Mesenchymal stem cell (in vitro differentiated cells and primary cell): ENCODE measurements at places on chromosomes 3 and 15.

GRCh38 chr15:78540141-78540870, at the start of gene PSMA4:
TSS of gene PSMA4 (plus strand) at chr15:78540444. CDS start at chr15:78541928, 1,484 bp downstream.
- peaks cover 36% of the 10 kb centered on the region for H3K36me3 ChIP-seq
- peak; percentile 90 for DNase-seq
- peak within 1 kb of the TSS; percentile 98 for H3K27ac ChIP-seq
- H3K4me1 ChIP-seq: peaks cover 3% of the 10 kb centered on the region
- peak within 1 kb of the TSS; percentile 90 for H3K4me3 ChIP-seq

DNA sequence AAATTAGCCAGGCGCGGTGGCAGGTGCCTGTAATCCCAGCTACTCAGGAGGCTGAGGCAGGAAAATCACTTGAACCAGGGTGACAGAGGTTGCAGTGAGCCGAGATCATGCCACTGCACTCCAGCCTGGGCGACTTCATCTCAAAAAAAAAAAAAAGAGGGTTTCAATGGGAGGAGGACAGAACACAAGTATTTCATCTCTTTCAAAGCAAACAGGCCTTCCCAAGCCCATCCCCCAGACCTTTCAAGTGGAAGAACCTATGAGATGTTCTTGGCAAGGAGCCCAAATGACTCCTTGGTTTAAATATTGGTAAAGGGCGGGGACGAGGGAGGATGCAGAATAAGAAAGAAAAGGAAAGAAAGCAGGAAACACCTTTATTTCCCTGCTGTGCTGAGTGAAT, 62.2 kb upstream of the MCF2L2 start:
- H3K27me3 ChIP-seq: peaks cover 4% of the 10 kb centered on the region
- no peak for DNase-seq
- no peak overlapping the region for H3K4me3 ChIP-seq
- H3K36me3 ChIP-seq: no peaks in the 10 kb centered on the region
- H3K4me1 ChIP-seq: peaks cover 2% of the 10 kb centered on the region

DNA sequence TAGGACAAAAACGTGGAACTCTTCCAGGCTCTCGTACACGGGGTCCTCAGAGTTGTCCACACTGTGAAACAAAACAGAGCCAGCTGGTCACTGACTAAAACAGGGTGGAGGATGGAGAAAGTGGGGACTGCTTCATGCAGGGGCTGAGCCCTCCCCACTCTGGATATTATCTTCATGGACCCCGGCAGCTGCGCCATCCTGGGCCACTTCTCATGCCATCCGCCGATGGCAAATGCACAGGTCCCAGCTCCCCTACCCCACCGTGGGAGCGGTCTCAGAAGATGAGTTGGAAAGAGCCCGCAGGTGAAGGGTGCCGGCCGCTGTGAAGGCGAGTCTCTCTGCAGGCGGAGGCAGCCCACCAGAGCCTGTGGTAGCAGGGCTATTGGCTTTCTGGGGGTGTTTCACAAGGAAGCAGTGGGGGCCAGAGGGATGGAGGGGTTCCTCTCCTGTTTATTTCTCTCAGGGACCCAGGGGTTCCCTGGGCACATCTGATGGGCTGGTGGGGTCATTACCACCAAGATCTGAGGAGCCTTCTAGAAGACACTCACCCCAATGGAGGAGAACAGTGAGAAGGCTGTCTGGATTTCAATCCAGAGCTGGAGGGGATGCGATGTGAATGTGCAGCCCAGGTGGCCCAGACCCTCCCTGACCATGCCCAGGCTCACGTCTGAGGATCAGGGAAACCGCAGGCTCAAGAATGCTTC, 177.3 kb downstream of the KLF13 start:
- H3K4me3 ChIP-seq: no peak overlapping the region
- H3K36me3 ChIP-seq: no peaks in the 10 kb centered on the region
- no peaks in the 10 kb centered on the region for H3K4me1 ChIP-seq

DNA sequence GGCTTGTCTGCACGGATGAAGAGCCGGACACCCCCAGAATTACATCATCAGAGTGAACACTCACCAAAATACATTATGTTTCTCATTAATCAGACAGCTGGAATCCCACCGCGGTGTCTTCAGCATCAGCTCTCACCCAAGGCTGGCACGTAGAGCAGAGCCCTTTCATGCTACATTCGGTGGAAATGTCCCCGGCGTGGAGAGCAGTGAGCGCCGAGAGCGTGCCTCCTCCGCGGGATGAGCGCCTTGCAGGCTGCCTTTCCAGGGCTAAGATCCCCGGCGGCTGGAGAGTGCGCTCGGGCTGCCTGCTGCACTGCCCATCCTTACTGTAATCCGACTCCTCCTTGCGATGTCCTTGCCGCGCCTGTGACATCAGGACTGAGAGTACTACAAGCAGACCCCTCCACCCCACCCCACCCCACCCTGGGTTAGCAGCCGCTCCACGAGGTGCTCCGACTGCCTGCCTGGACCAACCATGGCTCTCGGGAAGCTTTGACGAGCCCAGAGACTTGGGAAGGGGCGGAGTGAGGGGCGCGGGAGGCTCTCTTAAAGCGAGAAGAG, at the start of gene ZNF385D:
Gene ZNF385D (minus strand): TSS at position 380 of the 561 bp plus-strand sequence. CDS start 294 bp downstream, at position 86.
- H3K27me3 ChIP-seq: no peaks in the 10 kb centered on the region
- DNase-seq: peak; percentile 11
- peak within 1 kb of the TSS; percentile 63 for H3K27ac ChIP-seq
- H3K4me1 ChIP-seq: no peaks in the 10 kb centered on the region
- peak within 1 kb of the TSS; percentile 94 for H3K4me3 ChIP-seq
- no peaks in the 10 kb centered on the region for H3K36me3 ChIP-seq

GRCh38 chr3:129605203-129605921, 1.1 kb downstream of the PLXND1 start:
- H3K27me3 ChIP-seq: no peaks in the 10 kb centered on the region
- H3K36me3 ChIP-seq: no peaks in the 10 kb centered on the region
- peaks cover 67% of the 10 kb centered on the region for H3K4me1 ChIP-seq
- H3K27ac ChIP-seq: no peak overlapping the region

- peaks cover 12% of the 10 kb centered on the region for H3K27me3 ChIP-seq
- no peak for DNase-seq
- H3K4me1 ChIP-seq: no peaks in the 10 kb centered on the region
- H3K36me3 ChIP-seq: no peaks in the 10 kb centered on the region
- H3K27ac ChIP-seq: no peak overlapping the region
Observed at GRCh38 chr3:45241206-45241605, 15.1 kb upstream of the TMEM158 start.

- H3K27ac ChIP-seq: no peak overlapping the region
- peaks cover 21% of the 10 kb centered on the region for H3K4me1 ChIP-seq
- peak; percentile 38 for DNase-seq
- H3K27me3 ChIP-seq: no peaks in the 10 kb centered on the region
Observed at GRCh38 chr15:75713338-75713895, 769 bp upstream of the CSPG4 start.

- no peak for DNase-seq
- no peak overlapping the region for H3K27ac ChIP-seq
- H3K27me3 ChIP-seq: no peaks in the 10 kb centered on the region
- H3K4me1 ChIP-seq: no peaks in the 10 kb centered on the region
Observed at GRCh38 chr3:155252535-155252934, 40.9 kb downstream of the STRIT1 start.

- H3K27ac ChIP-seq: no peak overlapping the region
- no peaks in the 10 kb centered on the region for H3K36me3 ChIP-seq
- H3K27me3 ChIP-seq: no peaks in the 10 kb centered on the region
- no peak overlapping the region for H3K4me3 ChIP-seq
- no peak for DNase-seq
Observed at GRCh38 chr3:452221-452620, 255.7 kb downstream of the CHL1 start.

DNA sequence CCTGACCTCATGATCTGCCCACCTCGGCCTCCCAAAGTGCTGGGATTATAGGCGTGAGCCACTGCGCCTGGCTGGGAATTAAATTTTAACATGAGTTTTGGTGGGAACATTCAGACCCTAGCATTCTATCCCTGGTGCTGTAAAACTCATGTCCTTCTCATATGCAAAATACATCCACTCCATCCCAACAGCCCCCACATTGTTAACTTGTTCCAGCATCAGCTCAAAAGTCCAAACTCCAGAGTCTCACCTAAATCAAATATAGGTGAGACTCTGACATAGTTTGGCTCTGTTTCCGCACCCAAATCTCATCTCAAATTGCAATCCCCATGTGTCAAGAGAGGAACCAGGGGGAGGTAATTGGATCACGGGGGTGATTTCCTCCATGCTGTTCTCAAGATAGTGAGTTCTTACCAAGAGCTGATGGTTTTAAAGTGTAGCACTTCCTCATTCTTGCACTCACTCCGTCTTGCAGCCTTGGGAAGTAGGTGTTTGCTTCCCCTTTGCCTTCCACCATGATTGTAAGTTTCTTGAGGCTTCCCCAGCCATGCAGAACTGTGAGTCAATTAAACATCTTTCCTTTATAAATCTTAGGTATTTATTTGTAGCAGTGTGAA, 96.2 kb upstream of the PLCL2 start:
- H3K36me3 ChIP-seq: no peaks in the 10 kb centered on the region
- H3K4me1 ChIP-seq: no peaks in the 10 kb centered on the region
- no peak for DNase-seq
- no peak overlapping the region for H3K27ac ChIP-seq
- H3K27me3 ChIP-seq: peaks cover 8% of the 10 kb centered on the region
- no peak overlapping the region for H3K4me3 ChIP-seq

GRCh38 chr3:72968266-72968664, 28.3 kb upstream of the PPP4R2 start:
- peaks cover 8% of the 10 kb centered on the region for H3K36me3 ChIP-seq
- H3K4me3 ChIP-seq: no peak overlapping the region
- no peaks in the 10 kb centered on the region for H3K4me1 ChIP-seq
- no peak overlapping the region for H3K27ac ChIP-seq
- DNase-seq: no peak

DNA sequence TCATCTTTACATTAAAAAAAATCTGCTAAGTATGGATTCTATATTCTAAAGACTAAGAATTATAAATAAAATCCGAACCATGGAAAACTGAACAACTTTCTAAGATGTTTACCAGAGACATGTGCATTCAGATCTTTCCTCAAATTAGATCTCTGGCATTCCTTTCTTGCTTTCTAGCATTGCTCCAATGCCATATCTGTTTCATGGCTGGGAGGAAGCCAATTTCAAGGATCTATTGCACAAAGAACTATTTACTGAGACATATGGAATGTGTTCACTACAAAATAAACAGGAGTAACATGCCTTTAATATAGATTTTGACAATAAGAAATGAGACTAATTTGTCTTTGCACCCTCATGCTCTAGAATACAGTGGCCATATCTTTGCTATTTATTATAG, 45.1 kb upstream of the NANOGP8 start:
- H3K36me3 ChIP-seq: no peaks in the 10 kb centered on the region
- no peaks in the 10 kb centered on the region for H3K4me1 ChIP-seq
- H3K4me3 ChIP-seq: no peak overlapping the region
- no peaks in the 10 kb centered on the region for H3K27me3 ChIP-seq
- H3K27ac ChIP-seq: no peak overlapping the region

GRCh38 chr15:50182219-50183013, 420 bp downstream of the SLC27A2 start:
- DNase-seq: peak; percentile 38
- peaks cover 13% of the 10 kb centered on the region for H3K4me1 ChIP-seq
- no peaks in the 10 kb centered on the region for H3K36me3 ChIP-seq
- peaks cover 50% of the 10 kb centered on the region for H3K27me3 ChIP-seq

DNA sequence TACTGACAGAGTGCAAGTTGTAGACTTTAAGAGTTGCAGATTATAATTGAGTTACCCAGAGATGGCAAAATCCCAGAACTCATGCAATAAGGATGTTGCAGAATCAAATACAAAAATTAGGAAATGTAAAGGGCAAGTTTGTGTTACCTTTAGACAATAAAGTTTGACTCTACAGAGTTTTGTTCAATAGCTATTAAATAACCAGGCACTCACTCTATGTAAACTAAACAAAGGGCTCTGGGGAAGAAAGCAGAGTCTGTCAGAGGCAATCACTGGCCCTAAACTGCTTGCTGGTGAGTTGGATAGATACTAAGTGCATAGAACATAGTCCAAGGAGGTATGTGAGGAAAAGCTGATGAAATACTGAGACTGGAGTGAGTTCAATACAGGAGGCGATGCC, 40.0 kb upstream of the PLCL2 start:
- no peaks in the 10 kb centered on the region for H3K27me3 ChIP-seq
- DNase-seq: no peak
- no peaks in the 10 kb centered on the region for H3K4me1 ChIP-seq
- no peaks in the 10 kb centered on the region for H3K36me3 ChIP-seq
- H3K4me3 ChIP-seq: no peak overlapping the region

DNA sequence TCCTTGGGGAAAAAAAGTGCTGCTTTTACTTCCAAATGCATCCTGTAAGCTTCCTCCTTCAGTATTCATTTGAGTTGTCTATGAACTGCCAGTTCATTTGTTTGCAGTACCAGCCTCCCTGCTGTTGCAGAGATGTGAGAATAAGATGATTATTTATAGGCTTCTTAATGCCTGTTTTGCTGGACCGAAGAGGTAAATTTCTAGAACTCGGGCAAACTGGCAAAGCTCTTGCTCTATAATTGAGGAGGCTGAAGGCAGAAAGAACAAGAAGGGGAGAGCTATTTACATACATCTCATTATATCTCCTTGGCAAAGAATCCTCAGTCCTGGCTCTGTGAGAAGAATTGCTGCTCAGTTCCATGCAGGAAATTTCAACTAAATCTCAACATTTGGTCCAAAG, 790.4 kb downstream of the GRM7 start:
- no peak overlapping the region for H3K27ac ChIP-seq
- no peaks in the 10 kb centered on the region for H3K4me1 ChIP-seq
- H3K36me3 ChIP-seq: no peaks in the 10 kb centered on the region
- no peaks in the 10 kb centered on the region for H3K27me3 ChIP-seq
- no peak for DNase-seq

DNA sequence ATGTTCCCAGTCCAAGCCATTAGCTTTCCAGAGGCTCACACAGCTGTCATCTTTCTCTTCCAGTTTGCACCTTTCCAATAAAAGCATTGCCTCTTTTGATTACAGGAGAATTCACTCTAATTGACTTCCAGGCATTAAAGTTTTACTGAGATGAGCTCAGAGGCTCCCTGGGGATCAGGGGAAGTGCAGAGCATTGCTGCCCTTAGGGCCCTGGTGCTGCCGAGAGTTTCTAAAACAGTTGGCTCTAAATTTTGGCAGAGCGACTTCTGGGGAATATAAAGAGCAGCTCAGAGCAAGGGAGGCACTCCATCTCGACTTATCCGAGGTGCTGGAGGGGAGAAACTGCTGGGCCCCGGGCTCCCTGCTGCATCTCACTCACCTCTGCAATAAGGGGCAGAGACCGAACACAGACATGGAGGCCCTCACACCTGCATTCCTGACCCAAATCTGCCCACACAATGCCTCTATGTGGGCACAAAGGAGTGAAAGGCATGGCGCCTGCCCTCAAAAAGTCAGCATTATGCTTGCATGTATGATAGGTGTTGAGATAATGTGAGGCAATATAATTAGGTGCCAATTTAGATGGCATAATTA, 61.7 kb downstream of the SCN11A start:
- no peaks in the 10 kb centered on the region for H3K27me3 ChIP-seq
- H3K4me3 ChIP-seq: no peak overlapping the region
- no peak for DNase-seq
- peaks cover 7% of the 10 kb centered on the region for H3K4me1 ChIP-seq

GRCh38 chr3:74845081-74845480, 230.6 kb upstream of the CNTN3 start:
- H3K27me3 ChIP-seq: no peaks in the 10 kb centered on the region
- H3K36me3 ChIP-seq: no peaks in the 10 kb centered on the region
- no peak overlapping the region for H3K27ac ChIP-seq
- no peak for DNase-seq
- H3K4me3 ChIP-seq: no peak overlapping the region
- H3K4me1 ChIP-seq: no peaks in the 10 kb centered on the region

- peak; percentile 72 for DNase-seq
- peaks cover 5% of the 10 kb centered on the region for H3K4me1 ChIP-seq
- H3K4me3 ChIP-seq: no peak overlapping the region
- no peaks in the 10 kb centered on the region for H3K27me3 ChIP-seq
- no peaks in the 10 kb centered on the region for H3K36me3 ChIP-seq
- H3K27ac ChIP-seq: no peak overlapping the region
Observed at GRCh38 chr3:108486941-108487340, 23.5 kb downstream of the MYH15 start.

GRCh38 chr3:2765002-2765579, 345.1 kb downstream of the IL5RA start:
- DNase-seq: peak; percentile 48
- no peak overlapping the region for H3K4me3 ChIP-seq
- H3K36me3 ChIP-seq: no peaks in the 10 kb centered on the region
- no peak overlapping the region for H3K27ac ChIP-seq
